NCI-H187 (cell line): ENCODE measurements at places on chromosomes 13 and 19.
A peak's percentile ranks its signal among the peaks of the same experiment; 100 is the strongest.

GRCh38 chr19:30309176-30309575, 63.0 kb upstream of the ZNF536 start:
- DNase-seq, result no peak

- DNase-seq, result no peak
Observed at GRCh38 chr13:30918662-30919405, 12.8 kb downstream of the MEDAG start.

DNA sequence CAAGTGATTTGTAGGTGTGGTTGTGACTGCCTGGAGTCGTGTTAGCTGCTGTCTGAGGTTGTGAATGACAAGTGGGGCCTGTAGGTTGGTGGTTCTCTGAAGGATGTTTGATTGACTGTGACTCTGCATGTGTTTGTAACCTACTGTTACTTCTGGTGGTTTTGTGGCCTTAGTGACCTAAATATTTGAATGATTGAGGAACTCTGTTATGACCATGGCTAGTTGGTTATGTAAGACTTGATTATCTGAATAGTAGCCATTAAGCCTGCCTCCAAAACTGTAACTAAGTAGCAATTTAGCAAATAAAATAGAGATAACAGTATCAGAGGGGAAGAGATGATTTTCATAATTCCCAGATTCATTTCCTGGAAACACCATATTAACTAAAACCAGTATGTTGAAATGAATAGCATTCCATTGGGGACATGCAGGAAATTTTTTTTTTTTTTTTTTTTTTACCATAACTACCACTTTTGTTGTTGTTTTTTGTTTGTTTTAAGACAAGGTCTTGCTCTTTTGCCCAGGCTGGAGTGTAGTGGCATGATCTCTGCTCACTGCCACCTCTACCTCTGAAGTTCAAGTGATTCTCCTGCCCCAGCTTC, 865 bp downstream of the ZNF382 start:
- DNase-seq, result peak; percentile 37

DNA sequence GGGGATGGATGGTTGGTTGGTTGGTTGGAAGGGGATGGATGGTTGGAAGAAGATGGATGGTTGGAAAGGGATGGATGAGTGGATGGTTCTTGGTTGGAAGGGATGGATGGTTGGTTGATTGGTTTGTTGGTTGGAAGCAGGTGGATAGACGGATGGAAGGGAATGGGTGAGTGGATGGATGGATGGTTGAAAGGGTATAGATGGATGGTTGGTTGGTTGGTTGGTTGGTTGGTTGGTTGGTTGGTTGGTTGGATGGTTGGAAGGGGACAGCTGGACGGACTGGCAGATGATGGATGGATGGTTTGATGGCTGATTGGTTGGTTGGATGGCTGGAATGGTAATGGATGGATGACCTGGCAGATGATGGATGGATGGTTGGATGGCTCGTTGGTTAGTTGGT, 11.8 kb upstream of the HSH2D start:
- no peak for DNase-seq

DNA sequence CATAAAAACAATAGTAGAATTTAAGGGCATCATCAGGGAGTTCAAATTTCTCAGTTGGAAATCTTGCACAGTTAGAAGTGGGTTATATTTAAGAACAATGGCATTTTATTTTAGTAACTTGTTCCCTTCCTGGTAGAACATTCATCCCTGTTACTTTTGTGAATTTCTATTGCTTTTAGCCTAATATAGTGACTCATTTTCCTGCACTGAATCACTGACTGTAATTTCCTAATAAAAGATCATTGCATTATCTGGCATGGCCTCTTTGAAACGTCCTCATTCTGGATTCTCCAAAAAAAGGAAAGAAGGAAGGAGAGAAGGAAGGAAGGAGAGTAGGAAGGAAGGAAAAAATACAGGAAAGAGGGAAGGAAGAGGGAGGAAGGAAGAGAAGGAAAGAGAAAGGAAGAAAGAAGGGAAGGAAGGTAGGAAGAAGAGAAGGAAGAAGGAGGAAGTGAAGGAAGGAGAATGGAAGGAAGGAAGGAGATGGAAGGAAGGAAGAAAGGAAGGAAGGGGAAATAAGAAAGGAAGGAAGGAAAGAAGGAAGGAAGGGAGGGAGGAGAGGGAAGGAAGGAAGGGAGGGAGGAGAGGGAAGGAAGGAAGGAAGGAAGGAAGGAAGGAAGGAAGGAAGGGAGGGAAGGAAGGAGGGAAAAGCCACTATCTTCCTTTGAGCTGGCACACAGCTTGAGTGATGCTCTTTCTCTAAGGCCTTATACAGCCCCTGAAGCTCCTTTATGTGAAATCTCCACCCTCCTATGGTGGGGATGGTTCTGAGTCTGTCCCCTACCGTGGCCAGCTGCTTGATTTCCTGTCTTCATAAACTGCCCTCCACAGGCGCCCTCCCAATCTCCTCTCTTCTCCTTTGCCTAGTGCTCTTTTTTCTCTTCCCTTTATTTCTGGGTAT, 29.8 kb upstream of the TM9SF2 start:
- no peak for DNase-seq

DNA sequence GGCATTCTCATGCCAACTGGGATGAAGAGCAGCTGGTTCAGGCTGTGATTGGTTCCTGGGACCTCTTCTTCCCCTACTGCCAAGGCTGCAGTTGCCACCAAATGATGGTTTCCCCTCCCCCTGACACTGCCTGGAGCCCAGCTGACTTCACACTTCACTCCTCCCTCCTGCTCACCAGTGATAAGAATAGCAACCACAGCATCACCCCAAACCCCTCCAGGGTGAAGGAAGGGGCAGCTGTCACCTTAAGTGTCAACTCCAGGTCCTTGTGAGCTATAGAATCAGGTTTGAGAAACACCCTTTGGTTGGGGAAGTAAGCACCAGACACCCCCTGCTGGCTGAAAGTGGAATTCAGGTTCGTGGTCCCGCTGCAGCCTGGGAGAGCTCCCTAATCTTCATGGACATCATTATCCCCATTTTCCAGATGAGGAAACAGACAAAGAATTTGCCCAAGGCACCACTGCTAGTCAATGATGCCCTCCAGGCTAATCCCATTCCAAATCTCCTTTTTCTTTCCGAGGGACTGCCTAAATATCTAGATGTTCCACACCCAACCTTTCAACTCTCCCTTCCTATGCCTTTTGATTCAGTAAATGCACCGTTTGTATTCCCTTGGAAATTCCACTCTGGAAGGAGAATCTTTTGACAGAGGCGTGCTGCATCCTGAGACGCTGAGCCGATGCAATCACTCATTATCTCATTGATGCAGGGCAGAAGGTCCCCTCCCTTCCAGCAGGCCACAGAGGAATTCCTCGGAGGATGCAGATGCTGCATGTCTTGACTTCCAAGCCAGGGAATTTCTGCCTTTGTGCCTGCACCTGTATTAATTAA, 50.6 kb upstream of the UQCRFS1 start:
- DNase-seq, result peak; percentile 33
